ENCODE measurements at places on chromosomes 16 and 17.

DNA sequence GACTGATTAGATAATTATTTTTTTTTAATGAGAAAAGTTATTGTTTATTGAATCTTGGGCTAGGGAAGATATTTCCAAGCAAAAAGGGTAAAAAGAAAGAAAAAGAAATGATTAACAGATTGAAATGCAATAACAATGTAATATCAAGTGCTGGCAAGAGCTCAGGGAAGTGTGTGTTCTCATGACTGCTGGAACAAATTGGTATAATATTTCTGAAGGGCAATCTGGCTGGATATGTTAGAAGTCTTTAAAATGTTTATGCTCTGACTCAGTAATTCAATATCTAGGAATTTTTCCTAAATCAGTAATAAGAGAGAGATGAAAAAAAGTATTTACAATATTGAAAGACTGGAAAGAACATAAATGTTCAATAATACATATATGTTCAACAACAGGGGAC is 7.6 kb upstream of the ZNF624 start:
- no peak for DNase-seq

GRCh38 chr16:26905336-26905735 is 161.4 kb upstream of the C16orf82 start:
- no peak for DNase-seq

GRCh38 chr16:2151188-2152091 is 3.0 kb downstream of the RAB26 start:
- DNase-seq, result no peak

DNA sequence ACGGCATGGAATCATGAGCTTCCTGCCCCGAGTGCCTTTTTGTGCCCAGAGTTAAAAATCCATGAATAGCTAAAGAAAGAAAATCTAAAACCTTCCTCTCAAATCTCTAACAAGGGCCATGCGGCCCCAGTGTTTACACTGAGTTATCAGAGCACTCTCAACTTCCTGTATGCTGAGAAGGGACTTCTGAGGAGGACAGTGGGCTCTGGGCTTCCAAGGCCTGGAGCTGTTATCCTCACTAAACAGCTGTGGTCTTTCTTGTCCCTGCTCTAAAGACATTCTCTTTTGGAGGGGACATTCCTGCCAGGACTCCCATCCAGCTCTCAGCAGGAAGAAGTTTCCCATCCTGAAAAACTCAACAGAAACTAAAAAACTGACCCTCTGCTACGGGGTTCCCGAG is 135.6 kb downstream of the AATF start:
- no peak for DNase-seq

- no peak for DNase-seq
These were observed 160.7 kb downstream of the IRX5 start for GRCh38 chr16:55091213-55091870.

DNA sequence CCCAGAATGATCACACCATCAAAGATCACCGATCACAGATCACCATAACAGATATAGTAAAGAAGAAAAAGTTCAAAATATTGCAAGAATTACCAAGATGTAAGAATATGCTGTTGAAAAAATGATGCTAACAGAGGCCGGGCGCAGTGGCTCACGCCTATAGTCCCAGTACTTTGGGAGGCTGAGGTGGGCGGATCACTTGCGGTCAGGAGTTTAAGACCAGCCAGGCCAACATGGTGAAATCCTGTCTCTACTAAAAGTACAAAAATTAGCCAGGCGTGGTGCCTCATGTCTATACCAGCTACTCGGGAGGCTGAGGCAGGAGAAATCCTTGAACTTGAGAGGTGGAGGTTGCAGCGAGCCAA is 53.2 kb downstream of the CPPED1 start:
- DNase-seq, result no peak

DNA sequence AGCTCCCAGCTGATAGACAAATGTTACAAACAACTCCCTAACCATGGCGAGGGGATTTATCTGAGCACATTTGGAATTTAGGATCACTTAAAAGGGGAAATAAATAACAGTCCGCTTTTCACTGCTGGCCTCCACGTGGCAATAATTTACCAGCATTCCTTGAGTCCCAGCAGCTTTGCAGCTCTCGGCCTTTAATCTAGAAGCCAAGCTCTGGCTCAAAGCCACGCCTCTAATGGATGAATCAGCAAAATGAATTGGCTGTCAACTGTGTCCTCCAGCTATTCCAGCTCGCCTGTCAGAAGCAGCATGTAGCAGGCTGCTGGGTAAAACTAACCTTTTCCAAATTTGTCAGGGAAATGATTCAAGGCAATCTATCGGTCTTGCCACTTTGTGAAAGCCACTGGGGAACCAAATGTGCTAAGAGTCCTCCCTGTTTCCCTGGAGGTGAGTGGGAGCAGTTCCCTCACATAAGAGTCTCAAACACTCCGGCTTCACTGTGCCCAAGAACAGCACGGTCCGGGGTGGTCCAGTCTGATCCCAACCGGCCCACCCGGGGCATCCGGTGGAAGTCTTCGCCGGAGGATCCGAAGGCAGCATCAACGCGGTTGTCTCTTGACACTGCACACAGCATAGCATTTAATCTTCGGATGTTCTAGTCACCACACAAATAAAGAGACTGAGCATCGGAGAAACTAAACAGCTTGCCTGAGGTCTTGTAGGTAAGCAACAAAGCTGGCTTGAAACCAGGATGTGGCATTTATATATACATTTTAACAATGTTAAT is 143.3 kb downstream of the PARN start:
- DNase-seq, result peak; percentile 89

- DNase-seq, result no peak
These were observed 486.7 kb upstream of the SALL1 start for GRCh38 chr16:51637770-51638094.

- peak; percentile 17 for DNase-seq
These were observed 66.6 kb upstream of the AXIN2 start for GRCh38 chr17:65627891-65628643.

- DNase-seq, result no peak
These were observed 89.0 kb upstream of the LHX1 start for GRCh38 chr17:36848008-36848902.

- DNase-seq, result no peak
These were observed 3.6 kb downstream of the GSE1 start for GRCh38 chr16:85616607-85617321.

GRCh38 chr17:80029258-80029974 is 6.3 kb downstream of the TBC1D16 start:
- DNase-seq, result peak; percentile 84

- no peak for DNase-seq
These were observed at the start of gene ALOXE3 for GRCh38 chr17:8117980-8118768. Gene ALOXE3, minus strand, starts transcription at chr17:8118514. Its CDS starts 524 bp downstream, at chr17:8117990.

GRCh38 chr16:87818533-87819161 is 50.7 kb downstream of the SLC7A5 start:
- no peak for DNase-seq

DNA sequence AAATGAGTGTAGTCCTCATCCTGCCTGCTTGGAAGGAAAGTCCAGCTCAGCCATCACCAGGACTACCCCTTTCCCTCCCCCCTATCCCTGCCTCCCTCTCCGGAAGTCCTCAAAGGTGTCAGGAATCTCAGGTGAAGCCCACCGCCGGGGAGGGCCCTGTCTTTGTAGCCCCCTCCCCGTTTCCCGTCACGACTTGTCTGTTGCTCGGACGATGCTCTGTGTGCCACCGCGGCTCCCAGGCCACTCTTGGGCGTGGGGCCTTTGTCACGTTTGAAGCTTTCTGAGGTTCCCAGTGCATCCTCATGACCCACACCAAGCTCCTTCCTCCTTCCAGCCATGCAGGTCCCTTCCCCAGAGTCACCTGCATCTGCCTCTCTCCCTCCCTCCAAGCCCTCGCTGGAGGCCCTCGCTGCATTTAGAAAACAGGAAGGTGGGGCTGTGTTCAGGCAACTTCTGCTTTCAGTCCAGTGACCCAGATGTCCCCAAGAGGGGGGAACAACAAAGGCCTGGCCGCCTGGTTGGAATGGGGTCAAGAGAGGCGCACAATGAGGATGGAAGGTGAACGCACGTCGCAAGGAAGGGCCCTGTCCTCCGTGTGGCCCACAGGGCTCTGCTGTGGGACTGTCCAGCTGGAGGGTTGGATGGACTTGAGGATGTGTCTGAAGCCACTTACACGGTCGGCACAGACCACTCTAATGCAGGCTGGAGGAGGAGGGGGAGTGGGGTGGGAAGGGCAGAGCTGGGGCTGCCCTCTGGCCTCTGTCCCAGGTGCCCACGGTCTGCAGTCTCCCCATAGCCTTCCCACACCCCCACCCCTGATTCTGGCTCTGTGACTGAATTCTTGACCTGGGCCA is 59.9 kb downstream of the OR1D5 start:
- DNase-seq, result no peak

DNA sequence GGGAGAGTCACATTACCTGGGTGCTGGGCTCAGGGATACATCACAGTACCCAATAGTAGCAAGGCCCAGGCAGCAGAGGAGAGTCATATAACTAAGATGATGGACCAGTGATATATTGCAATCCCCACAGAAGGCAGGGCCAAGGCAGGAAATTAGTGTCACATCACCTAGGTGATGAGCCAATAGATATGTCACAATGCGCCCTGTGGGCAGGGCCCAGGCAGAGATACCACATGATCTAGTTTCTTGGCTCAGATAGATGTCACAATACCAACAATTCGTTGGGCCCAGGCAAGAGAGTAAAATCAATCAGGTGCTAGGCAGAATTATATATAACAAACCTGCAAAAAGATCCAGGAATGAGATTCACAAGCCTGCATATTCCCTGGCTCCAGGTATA is 2111.5 kb downstream of the TP53TG3F start:
- no peak for DNase-seq

DNA sequence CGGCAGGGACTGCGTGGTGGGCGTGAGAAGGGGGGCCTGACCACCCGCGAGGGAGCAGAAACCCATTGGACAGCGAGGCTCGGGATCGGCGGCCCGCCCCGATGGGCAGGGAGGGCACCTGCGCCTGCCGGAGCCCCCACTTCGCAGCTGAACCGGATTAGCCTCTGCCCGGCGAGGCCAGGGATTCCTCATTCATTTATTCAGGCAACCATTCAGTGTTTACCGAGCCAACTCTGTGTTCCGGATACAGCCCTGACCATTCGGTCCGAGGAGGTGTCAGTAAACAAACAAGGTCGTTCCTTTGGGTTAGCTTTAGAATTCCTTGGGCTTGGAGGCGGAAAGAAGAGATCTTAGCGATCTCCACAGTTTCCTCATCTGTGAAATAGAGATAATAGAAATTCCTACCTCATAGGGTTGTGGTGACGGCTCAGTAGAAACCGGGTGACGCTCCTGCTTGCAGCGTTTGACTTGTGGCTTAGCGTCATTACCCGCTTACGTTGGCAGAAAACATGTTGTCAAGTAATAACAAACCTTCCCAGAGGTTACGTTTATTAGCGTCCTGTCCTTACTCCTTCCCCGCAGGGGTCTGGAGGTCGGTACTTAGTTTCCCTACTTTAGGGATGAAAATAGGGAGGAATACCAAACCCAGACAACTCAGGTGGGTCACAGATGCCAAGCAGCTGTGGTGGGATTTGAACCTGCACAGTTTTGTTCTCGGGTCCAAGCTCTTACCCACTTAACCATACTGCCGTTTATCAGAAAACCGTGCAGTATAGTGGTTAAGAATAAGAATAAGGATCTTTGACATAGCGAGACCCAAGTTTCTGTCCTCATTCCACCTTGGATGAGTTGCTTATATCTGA is 893 bp downstream of the POLR3E start:
- peak; percentile 84 for DNase-seq

DNA sequence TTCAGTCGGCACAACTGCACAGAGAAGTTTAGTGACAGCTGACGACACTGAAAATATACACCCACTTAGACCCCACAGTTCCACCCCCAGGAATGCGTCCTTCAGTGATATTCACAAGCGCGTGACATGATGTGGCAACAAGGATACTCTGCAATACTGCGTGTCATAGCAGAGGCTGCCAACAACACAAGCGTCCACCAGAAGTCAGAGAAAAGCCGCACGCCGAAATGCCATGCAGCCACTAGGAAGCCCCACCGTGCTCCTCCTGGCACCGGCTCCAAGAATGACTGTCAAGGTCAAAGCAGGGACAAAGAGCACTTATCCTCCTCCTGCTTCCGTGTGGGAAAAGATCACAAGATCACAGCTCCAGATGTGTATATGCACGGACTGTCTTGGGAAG is 3.5 kb downstream of the ATP2A3 start:
- no peak for DNase-seq

DNA sequence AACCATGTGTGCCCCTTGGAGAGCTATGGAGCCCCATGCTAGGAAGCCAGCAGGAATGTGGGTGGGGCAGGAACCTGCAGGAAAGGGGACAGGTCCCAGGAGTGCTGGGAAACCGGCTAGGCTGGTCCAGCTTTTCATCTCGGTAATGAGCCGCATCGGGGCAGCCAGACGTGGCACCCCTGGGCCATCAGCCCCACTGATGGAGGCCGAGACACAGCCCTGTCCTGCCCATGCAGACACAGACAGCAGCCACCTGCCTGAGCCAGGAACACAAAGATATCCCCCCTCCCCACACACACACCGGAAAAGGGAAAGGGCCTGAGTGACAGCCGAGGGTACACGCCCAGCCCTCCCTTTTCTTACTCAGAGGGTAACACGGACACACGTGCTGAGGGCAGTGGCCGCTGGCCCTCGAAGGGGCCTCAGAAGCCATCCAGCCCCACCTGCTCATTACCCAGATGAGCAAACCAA is 18.1 kb downstream of the PPL start:
- no peak for DNase-seq

DNA sequence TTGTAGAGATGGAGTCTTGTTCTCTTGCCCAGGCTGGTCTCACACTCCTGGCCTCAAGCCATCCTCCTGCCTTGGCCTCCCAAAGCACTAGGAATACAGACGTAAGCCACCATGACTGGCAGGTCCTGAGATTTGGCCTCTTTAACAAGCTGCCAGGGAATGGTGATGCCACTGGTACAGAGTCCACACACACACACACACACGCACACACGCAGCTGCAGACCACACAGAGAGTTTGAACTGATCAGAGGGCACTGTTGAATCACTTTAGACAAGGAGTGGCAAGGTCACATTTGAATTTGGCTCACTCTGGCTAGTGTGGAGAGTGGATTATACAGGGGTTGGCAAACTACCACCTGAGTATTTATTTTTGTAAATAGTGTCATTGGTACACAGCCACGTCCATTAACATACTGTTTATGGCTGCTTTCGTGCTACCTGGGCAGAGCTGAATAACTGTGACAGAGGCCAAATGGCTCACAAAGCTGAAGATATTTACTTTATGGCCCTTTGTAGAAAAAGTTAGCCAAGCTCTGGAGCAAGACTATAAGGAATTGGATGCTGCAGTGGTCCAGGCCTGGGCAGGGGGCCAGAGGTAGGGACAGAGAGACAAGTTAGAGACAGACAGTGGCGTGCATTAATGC is 9.9 kb downstream of the ITPRIPL2 start:
- DNase-seq, result no peak

All from stromal cell of bone marrow (primary cell).